Transverse colon (tissue), 4 donors: ENCODE measurements at places on chromosomes 12 and 14. TPM values are rescaled to one million over a fixed set of nuclear protein-coding genes. Genes with fewer than 3 reads are reported as not detected.

PTPRB gene
- 22.9 TPM for total RNA-seq

TMEM116 gene
- total RNA-seq, result 24.5 TPM

- H3K27ac ChIP-seq, result peak overlapping the region; percentile 93
- peak; percentile 82 for DNase-seq
Observed at GRCh38 chr14:55107766-55108554, 21.1 kb upstream of the LGALS3 start.

GRCh38 chr14:56590535-56590960 is 10.9 kb downstream of the TMEM260 start:
- H3K36me3 ChIP-seq, result no peaks in the 10 kb centered on the region
- no peaks in the 10 kb centered on the region for H3K27me3 ChIP-seq
- H3K4me3 ChIP-seq, result no peak overlapping the region
- DNase-seq, result no peak

- no peaks in the 10 kb centered on the region for H3K27me3 ChIP-seq
- DNase-seq, result peak; percentile 19
- H3K4me1 ChIP-seq, result peaks cover 12% of the 10 kb centered on the region
- H3K36me3 ChIP-seq, result no peaks in the 10 kb centered on the region
- H3K27ac ChIP-seq, result peak overlapping the region; percentile 88
Observed at GRCh38 chr12:132955094-132956010, 754 bp downstream of the ZNF605 start.

GRCh38 chr14:68284333-68284732 is 464.8 kb downstream of the RAD51B start:
- H3K4me1 ChIP-seq, result no peaks in the 10 kb centered on the region
- H3K27ac ChIP-seq, result peak overlapping the region; percentile 50
- no peak overlapping the region for H3K4me3 ChIP-seq
- no peaks in the 10 kb centered on the region for H3K27me3 ChIP-seq
- no peaks in the 10 kb centered on the region for H3K36me3 ChIP-seq
- no peak for DNase-seq

RGS6 gene
- not detected for total RNA-seq

DNA sequence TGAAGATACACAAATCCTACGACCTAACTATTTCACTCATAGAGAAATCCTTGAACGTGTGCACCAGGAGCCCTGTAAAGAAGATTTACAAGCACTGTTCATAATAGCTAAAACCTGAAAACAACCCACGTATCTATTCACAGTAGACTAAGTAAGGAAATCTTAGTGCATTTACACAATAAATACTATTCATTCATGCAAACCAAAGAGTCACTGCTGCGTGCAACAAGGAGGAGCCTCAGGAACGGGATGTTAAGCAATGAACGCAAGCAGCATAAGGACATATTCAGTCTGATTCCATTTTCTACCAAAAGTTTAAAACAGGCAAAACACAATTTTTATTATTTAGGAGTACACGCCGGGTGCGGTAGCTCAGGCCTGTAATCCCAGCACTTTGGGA is 176.6 kb downstream of the TTC7B start:
- no peak overlapping the region for H3K4me3 ChIP-seq
- H3K4me1 ChIP-seq, result peaks cover 10% of the 10 kb centered on the region
- no peaks in the 10 kb centered on the region for H3K27me3 ChIP-seq
- H3K36me3 ChIP-seq, result no peaks in the 10 kb centered on the region

DNA sequence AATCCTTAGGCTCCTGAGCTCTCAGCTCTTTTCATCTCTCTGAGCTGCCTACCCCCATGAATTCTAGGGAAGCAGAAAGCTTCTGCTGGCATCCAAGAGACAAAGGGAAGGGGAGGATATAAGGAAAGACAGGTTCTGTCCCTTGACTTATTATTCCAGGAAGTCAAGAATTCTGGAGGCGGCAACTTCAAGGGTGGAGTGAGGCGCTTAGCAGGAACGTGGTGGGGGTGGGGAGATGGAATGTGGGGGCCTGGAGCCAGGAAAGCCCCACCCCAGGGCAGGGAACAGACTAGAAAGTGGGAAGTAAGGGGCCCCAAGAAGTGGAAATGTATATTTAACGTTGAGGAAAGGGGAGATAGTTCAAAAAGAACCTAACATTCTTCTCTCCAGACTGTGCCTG is 1.4 kb downstream of the CALCOCO1 start:
- peak; percentile 19 for DNase-seq
- H3K36me3 ChIP-seq, result peaks cover 13% of the 10 kb centered on the region
- peaks cover 17% of the 10 kb centered on the region for H3K4me1 ChIP-seq
- H3K27ac ChIP-seq, result no peak overlapping the region
- H3K27me3 ChIP-seq, result no peaks in the 10 kb centered on the region
- no peak overlapping the region for H3K4me3 ChIP-seq

GRCh38 chr14:69663300-69663643 is 51.9 kb downstream of the SUSD6 start:
- peaks cover 36% of the 10 kb centered on the region for H3K4me1 ChIP-seq
- no peak overlapping the region for H3K4me3 ChIP-seq
- no peak for DNase-seq
- H3K36me3 ChIP-seq, result no peaks in the 10 kb centered on the region
- H3K27me3 ChIP-seq, result no peaks in the 10 kb centered on the region

- DNase-seq, result no peak
- peaks cover 8% of the 10 kb centered on the region for H3K36me3 ChIP-seq
- H3K4me3 ChIP-seq, result no peak overlapping the region
- peak overlapping the region; percentile 20 for H3K27ac ChIP-seq
- no peaks in the 10 kb centered on the region for H3K27me3 ChIP-seq
Observed at GRCh38 chr12:48932878-48933277, 7.6 kb upstream of the FKBP11 start.

DNA sequence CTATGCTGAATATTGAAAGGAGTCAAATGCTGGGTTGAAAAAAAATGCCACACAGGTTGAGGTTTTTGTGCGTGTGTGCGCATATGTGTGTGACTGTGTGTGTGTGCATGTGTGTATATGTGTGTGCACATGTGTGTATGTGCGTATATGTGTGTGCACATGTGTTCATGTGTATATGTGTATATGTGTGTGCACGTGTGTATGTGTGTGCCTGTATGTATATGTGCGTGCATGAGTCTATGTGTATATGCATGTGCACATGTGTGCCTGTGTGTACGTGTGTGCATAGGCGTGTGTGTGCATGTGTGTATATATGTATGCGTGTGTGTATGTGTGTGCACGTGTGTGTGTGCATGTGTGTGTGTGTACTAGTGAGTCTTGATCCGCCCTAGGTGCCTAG is 655.7 kb downstream of the AACS start:
- no peaks in the 10 kb centered on the region for H3K36me3 ChIP-seq
- no peak overlapping the region for H3K27ac ChIP-seq
- DNase-seq, result no peak
- H3K4me1 ChIP-seq, result no peaks in the 10 kb centered on the region
- H3K27me3 ChIP-seq, result no peaks in the 10 kb centered on the region
- H3K4me3 ChIP-seq, result no peak overlapping the region

GRCh38 chr14:86510491-86510890 is 980.5 kb downstream of the FLRT2 start:
- DNase-seq, result no peak
- H3K36me3 ChIP-seq, result no peaks in the 10 kb centered on the region
- no peaks in the 10 kb centered on the region for H3K27me3 ChIP-seq
- H3K4me3 ChIP-seq, result no peak overlapping the region
- H3K27ac ChIP-seq, result no peak overlapping the region
- H3K4me1 ChIP-seq, result no peaks in the 10 kb centered on the region

OVCH1 gene
- total RNA-seq, result 0.37 TPM

DNA sequence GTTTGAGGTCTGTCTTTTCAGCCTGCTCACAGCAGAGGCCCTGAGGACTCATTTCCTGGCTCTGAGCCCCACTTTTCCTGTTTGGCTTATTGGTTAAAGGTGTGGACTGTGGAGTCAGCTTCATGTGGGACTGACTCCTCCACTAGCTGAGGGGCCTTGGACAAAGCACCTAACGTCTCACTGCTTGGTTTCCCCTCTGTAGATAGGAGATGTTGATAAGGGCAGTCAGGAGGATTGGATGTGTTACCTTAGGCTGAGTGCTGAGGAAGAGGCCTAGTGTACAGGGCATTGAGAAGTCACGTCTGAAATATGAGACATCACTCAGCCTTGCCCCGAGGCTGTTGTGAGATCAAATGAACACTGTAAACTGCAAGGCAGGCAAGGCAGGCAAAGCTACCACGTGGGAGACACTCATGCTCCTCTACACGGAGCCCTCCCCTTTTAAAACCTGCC is 27.1 kb upstream of the TCL1A start:
- DNase-seq, result no peak
- no peaks in the 10 kb centered on the region for H3K4me1 ChIP-seq
- H3K4me3 ChIP-seq, result no peak overlapping the region
- no peak overlapping the region for H3K27ac ChIP-seq
- H3K27me3 ChIP-seq, result no peaks in the 10 kb centered on the region
- no peaks in the 10 kb centered on the region for H3K36me3 ChIP-seq

GRCh38 chr14:89842837-89843236 is 111.7 kb downstream of the EFCAB11 start:
- no peak overlapping the region for H3K27ac ChIP-seq
- H3K4me3 ChIP-seq, result no peak overlapping the region
- no peaks in the 10 kb centered on the region for H3K4me1 ChIP-seq
- H3K27me3 ChIP-seq, result no peaks in the 10 kb centered on the region

HOXC12 gene
- not detected for total RNA-seq

- no peaks in the 10 kb centered on the region for H3K4me1 ChIP-seq
- H3K27ac ChIP-seq, result no peak overlapping the region
- H3K36me3 ChIP-seq, result no peaks in the 10 kb centered on the region
- no peak for DNase-seq
- no peak overlapping the region for H3K4me3 ChIP-seq
Observed at GRCh38 chr12:70960484-70960883, 39.9 kb upstream of the PTPRR start.

- DNase-seq, result no peak
- H3K36me3 ChIP-seq, result no peaks in the 10 kb centered on the region
- peaks cover 16% of the 10 kb centered on the region for H3K4me1 ChIP-seq
- peaks cover 68% of the 10 kb centered on the region for H3K27me3 ChIP-seq
Observed at GRCh38 chr14:76375947-76376404, at the start of gene ESRRB. Gene ESRRB (plus strand): TSS chr14:76376137. CDS start chr14:76376402, 265 bp downstream.

TDRD9 gene
- 0.55 TPM for total RNA-seq

- no peak overlapping the region for H3K4me3 ChIP-seq
- no peak for DNase-seq
- no peaks in the 10 kb centered on the region for H3K4me1 ChIP-seq
- no peak overlapping the region for H3K27ac ChIP-seq
Observed at GRCh38 chr12:54959291-54960018, 25.1 kb downstream of the TESPA1 start.

GRCh38 chr14:34957771-34958286 is 25.0 kb upstream of the SRP54 start:
- no peaks in the 10 kb centered on the region for H3K27me3 ChIP-seq
- H3K27ac ChIP-seq, result no peak overlapping the region
- no peak for DNase-seq
- H3K36me3 ChIP-seq, result no peaks in the 10 kb centered on the region

- H3K27me3 ChIP-seq, result peaks cover 97% of the 10 kb centered on the region
- peak; percentile 90 for DNase-seq
- H3K4me3 ChIP-seq, result peak overlapping the region; percentile 66
Observed at GRCh38 chr14:37595809-37596621, 586 bp downstream of the TTC6 start.

DNA sequence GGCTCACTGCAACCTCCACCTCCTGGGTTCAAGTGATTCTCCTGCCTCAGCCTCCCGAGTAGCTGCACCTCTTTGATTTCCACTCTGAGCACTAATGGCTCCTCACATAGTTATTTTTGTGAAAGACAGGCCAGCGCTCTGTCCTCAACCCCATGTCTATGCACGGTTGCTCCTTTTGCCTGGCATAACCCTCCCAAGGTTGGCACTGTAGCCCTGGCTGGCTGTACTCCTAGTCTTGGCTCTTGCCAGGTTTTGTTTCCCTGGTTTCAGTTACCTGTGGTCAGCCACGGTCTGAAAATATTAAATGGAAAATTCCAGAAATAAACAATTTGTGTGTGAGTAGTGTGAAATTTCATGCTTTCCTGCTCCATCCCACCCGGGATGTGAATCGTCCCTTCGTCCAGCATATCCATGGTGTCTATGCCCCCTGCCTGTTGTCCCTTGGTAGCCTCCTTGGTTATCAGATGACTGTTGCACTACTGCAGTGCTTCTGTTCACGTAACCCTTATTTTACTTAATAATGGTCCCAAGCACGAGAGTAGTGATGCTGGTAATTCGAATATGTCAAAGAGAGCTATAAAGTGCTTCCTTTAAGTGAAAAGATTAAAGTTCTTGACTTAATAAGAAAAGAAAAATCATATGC is 12.3 kb upstream of the DCD start:
- H3K4me1 ChIP-seq, result no peaks in the 10 kb centered on the region
- no peaks in the 10 kb centered on the region for H3K36me3 ChIP-seq
- no peaks in the 10 kb centered on the region for H3K27me3 ChIP-seq
- H3K27ac ChIP-seq, result no peak overlapping the region

DLGAP5 gene
- total RNA-seq, result 1.1 TPM

DNA sequence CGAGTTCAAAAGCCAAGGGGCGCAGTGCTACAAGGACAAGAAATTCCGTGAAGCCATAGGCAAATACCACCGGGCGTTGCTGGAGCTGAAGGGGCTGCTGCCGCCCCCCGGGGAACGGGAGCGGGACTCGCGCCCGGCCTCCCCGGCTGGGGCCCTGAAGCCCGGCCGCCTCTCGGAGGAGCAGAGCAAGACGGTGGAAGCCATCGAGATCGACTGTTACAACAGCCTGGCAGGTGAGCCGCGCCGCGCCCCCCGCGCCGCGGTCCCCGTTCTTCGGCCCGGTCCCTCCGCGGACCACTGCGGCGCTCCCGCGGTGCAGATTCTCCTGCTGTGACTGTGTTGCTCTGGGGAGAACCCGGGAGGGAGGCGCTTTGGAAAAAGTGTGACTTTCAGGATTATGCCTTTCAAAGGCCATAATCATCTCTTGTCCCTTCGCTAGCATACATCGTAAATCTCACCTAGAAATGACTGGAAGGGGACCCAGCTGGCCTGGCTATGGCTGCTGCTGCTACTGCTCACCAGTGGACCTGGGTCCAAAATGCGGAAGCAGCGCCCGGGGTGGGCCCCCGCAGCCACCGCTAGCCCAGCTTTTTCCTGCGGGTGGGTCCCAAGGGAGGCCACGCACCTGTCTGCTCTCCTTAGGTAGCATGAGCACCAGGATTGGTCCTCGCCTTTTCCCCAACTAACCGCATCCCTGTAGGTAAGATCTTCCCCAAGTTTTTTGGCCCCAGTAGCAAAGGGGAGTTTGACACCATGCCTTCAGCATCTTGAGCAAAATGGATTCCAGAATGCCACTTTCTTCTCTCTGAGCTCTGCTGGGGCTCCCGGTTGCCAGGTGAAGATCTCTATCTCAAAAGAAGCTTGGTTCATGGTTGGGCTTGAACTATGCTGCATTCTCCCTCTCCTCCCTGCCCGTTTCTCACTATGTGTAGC is 853 bp downstream of the TTC9 start:
- peak overlapping the region; percentile 61 for H3K4me3 ChIP-seq
- peak; percentile 39 for DNase-seq
- H3K27ac ChIP-seq, result peak overlapping the region; percentile 13

KRT2 gene
- total RNA-seq, result not detected
